ENCODE measurements at places on chromosomes 16 and 17. TPM values are rescaled to one million over a fixed set of nuclear protein-coding genes. Genes with fewer than 3 reads are reported as not detected.
A peak's percentile ranks its signal among the peaks of the same experiment; 100 is the strongest.

The ZNF207 gene
- total RNA-seq, result 188 TPM

The KRT28 gene
- not detected for total RNA-seq

The ACSM5 gene
- total RNA-seq, result 5.8 TPM

The TIMM22 gene
- 9.1 TPM for total RNA-seq

The TPSG1 gene
- total RNA-seq, result 0.81 TPM

The HBA2 gene
- total RNA-seq, result 448 TPM

The RCVRN gene
- 1.0 TPM for total RNA-seq

The ADAD2 gene
- not detected for total RNA-seq

The ABCC12 gene
- total RNA-seq, result not detected

The INCA1 gene
- 1.2 TPM for total RNA-seq

The KRTAP4-5 gene
- not detected for total RNA-seq

The CCL1 gene
- total RNA-seq, result not detected

The TSNAXIP1 gene
- total RNA-seq, result 1.1 TPM

The SYNGR2 gene
- 67.7 TPM for total RNA-seq

GRCh38 chr17:17108451-17109049 is 66.3 kb downstream of the MPRIP start:
- no peak for DNase-seq

DNA sequence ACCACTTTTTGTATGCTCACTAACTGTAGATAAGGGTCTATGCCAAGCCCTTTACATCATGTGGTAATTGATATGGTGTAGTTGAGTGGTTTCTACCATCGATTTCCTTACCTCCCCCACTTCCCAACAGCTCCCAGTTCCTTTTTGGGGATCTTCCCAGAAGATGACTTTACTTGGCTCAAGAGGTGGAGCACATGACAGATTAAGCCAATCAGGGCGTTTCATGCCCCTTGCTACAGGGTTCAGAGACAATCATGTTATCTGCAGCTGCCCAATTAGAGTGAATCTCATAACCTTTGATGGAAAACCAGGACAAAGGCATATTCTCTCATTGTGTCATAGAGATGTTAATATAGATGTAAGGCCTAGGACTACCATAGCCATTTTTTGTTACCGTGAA is 16.2 kb upstream of the BMERB1 start:
- no peak for DNase-seq

DNA sequence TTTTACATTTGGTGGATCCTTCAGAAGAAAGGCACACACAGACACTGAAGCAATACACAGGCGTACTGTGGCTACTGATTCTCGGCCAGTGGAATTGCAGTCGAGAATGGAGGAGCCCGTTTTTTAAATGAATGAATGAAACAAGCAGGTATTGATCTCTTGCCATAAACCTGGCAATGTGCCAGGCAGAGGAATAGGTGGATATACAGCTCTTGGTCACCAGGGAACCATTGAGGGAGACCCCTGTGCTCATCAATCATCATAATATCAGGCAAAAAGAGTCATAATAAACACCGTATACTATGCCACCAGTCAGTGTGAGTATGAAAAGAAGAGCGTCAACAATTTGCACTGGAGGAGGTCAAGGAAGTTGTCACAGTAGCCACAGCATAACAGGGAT is 140.3 kb upstream of the FOXF1 start:
- no peak for DNase-seq

- DNase-seq, result peak; percentile 5
These were observed 80.4 kb upstream of the IRX3 start for GRCh38 chr16:54366943-54367342.

- DNase-seq, result peak; percentile 70
These were observed 14.0 kb upstream of the MPRIP start for GRCh38 chr17:17028059-17028877.

DNA sequence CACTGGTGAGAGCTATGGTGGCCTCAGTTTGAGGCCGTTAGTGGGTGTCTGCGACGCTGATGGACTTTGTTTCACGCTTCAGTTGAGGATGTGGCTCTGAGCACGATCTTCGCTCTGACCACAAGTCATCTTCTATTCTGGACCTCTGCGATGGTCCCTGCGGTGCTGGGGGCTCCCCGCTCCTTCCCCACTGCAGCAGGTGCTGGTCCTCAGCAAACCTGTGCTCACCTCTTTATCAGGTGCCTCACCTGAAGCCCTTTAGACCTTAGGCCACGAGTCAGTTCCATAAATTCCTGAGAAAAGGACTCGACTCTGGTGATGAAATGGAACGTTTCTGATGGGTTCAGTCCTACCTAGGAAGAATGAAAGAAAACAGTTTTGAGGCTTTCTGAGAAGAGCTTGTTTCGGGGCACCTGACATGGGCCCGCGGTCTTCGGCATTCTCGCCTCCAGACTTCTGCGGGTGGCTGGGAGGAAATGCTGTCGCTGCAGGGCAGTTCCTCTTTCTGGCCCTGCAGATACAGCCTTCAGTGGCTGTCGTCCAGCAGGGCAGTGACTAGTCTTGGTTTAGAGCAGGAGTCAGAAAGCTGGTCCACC is 4.7 kb downstream of the KCTD5 start:
- peak; percentile 72 for DNase-seq

GRCh38 chr17:278055-278675 is 74.4 kb downstream of the RPH3AL start:
- DNase-seq, result peak; percentile 37

DNA sequence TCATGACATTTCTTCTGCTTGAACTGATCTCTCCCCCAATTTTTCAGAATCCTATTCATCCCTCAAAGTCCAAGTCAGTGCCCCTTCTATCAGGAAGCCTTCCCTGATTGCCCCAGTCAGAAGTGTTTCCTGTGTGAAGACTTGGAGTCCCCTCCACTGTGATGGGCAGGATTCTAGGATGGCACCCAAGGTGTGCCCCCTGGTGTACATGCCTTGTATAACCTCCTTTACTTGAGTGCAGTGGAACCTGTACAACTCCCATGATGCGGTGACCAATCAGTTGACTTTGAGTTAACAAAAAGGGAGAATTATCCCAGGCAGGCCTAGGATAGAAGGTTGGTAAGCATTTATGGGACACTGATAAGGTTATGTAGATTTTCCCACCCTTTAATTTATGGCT is 23.4 kb downstream of the MYH13 start:
- no peak for DNase-seq

DNA sequence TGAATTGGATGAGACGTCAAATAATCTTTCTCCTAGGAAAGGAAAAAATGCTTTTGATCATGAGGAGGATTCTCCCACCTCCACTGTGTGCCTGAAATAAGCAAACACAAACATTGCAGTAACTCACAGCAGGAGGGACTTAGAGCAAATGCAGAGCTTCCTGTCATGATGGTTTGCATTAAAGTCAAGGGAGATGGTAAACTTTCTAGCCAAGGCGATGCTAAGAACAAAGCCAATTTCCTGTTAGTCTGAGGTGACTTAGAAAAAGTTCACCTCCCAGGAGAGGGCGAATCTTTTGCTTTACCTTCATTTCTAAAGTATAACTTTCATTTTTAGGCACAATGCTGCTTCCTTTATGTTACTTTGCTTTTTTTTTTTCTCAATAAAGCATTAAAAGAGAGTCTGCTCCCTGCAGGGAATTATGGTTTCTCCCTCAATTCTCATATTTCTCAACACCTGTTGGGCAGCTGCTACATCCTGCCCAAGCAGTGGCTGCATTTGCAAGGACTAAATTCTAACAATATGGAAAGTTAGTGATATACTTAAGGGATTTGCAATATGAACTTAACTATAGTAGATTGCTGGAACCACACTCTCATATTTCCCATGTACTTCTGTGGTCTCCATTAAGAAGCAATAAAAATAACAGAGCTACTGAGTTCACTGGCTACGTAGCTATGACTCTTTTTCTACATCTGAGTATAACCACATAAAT is 175.6 kb downstream of the PCTP start:
- no peak for DNase-seq

DNA sequence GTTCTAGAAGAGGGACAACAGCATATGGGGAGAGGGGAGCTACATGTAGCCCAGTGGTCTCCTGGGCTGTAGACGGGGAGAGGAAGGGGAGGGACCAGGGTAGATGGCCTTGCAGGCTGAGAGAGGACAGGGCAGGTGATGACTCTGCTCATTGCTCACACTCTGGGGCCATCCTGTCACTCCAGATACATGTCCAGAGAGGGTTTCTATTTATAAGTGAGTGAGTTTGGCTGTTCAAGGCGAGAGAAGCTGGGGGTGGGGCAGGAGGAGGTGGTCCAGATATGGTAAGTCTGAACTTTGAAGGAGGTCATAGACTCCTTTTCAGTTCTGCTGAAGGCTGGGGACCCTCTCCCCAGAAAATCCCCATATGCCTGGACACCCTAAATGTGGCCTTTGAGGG is 22.2 kb downstream of the CACNA1G start:
- no peak for DNase-seq

GRCh38 chr17:63275318-63275970 is 170.7 kb downstream of the CYB561 start:
- no peak for DNase-seq

- DNase-seq, result no peak
These were observed 7.9 kb upstream of the MFSD6L start for GRCh38 chr17:8806926-8807550.

- DNase-seq, result peak; percentile 88
These were observed 29.1 kb upstream of the ITGA3 start for GRCh38 chr17:50026837-50027171.

DNA sequence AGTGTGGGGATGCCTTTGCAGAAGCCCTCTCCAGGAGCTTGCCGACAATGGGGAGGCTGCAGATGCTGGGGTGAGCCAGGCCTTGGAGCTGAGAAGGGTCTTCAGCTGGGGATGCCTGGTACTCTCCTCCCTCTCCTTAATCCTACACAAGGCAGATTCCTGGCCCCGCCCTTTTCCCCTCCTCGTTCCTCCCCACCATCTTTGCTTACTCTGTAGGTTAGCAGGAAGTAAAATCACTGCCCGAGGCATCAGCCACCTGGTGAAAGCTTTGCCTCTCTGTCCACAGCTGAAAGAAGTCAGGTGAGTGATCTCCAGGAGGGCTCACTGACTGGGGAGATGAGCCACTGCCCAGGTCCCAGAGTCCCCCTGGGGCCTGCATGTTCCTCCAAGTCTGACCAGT is 38.7 kb downstream of the NLRC5 start:
- DNase-seq, result peak; percentile 40

DNA sequence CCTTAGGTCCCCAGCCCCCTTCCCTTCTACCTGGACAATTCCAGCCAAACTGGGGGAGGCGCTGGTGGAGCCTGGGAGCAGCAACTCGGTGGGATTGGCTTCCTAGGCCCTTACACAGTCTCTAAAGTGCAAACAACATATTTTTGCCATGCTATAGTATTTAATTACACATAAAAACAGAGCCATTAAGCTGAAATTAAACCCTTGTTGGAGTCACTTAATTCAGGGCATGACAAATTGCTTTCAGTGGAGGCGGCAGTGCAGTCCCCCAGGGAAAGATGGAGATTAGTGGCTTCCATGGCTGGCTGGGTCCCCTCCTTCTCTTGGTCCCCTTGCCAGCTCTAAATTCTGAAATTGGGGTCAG is 17.3 kb downstream of the IGFBP4 start:
- no peak for DNase-seq

- DNase-seq, result no peak
These were observed 23.1 kb upstream of the SDK2 start for GRCh38 chr17:73667181-73667959.

- DNase-seq, result peak; percentile 83
These were observed 147.3 kb downstream of the CCDC182 start for GRCh38 chr17:57597531-57598453.

- no peak for DNase-seq
These were observed 72.7 kb downstream of the GNAO1 start for GRCh38 chr16:56263711-56264608.

DNA sequence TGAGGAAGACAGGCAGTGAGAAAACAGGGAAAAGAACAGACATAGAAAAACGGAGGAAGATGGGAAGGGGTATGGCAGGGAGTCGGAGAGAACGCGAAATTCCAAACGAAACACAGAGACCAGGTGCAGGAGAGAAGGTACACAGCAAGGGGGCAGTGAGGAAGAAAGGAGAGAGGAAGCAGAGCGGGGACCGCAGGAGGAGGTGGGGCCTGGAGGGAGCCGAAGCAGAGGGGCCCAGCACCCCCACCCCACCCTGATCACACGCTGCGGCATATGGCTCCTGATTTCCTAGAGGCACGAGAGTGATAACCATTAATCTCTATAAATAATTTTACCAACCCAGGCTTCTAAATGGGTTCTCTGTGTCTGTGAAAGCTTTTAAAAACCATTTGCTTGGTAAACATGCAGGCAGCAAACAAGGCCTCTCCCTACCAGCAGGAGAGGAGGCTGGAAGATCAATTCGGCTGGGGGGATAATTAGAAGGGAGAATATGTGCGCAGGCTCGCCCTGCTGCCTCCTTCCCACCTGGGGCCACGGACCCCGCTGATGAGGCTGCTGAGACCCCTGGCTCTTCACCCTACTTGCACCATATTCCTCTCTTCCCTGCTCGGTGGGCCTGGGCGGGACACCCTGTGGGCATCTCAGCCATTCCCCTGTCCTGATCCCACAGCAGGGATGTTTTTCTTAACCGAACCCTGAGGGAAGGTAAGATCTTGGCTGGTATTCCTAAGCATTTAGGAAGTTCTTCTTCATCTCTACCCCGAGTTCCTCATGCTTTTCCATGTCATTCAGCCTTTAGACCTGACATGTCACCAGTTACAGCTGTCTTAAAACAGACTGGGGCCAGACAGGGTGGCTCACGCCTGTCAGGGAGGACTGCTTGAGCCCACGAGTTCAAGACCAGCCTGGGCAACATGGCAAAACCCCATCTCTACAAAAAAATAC is 86.7 kb downstream of the TMEM132E start:
- DNase-seq, result no peak

- DNase-seq, result no peak
These were observed 62.8 kb downstream of the GRB7 start for GRCh38 chr17:39800540-39800939.

GRCh38 chr16:87178177-87178863 is 138.9 kb downstream of the C16orf95 start:
- no peak for DNase-seq

DNA sequence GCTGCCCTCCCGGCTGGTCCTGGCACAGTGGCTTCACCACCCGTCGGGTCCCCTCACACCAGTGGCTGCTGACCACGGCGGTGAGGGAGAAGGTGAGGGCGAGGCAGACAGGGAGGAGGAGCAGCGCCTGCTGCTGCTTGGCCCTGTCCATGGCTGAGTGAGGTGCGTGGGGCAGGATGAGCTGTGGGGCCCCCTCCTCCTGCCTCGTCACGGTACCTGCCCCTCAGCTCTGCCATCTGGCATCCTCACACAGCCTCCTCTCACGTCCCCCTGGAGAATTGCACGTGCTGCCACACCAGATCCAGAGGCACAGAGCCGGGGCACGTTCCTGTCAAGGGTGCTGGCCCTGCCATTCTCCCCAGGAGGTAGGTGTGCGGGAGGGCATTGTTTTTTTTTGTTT is at the start of gene GSG1L2:
Gene GSG1L2 (minus strand): TSS at position 159 of the 400 bp plus-strand sequence. CDS start 8 bp downstream, at position 151.
- no peak for DNase-seq
